ENCODE measurements at places on chromosomes 1 and 21.

- no peak for DNase-seq
These were observed 109.0 kb downstream of the HIVEP3 start for GRCh38 chr1:41809692-41810091.

- no peak for DNase-seq
These were observed 41.3 kb downstream of the ICOSLG start for GRCh38 chr21:44199448-44199847.

DNA sequence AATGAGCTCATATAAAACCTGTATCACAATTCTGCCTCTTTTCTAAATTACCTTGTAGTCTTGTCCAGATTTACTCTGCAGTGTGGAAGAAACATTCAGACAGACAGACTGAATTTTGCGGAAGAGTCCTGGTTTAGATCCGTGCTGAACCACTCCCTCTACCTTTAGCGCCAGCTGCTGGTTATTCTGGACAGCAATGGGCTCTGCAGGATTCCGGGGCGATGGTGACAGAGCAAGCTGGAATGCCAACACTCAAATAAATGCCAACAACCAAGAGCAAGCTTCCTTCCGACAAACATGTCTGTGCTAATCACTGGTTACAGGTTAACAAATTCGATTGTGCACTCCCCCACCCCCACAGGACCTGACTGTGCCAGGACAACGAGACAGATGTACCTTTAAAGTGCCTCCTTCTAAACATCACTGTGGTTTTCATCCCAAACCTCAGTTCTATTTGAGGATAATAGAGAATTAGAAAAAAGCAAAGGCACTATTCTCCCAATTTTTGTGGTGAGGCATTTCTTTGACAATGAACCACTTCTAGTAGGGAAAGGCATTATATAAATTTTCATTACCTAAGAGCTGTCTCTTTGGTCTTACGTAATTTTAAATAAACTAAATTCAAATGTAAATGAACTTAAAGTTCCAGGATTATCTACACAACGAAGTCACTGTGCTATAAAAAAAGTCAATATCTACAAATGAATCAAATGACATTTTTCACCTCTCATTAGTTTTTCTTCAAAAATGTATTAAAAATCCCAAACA is 90.4 kb downstream of the INTS7 start:
- DNase-seq = no peak

DNA sequence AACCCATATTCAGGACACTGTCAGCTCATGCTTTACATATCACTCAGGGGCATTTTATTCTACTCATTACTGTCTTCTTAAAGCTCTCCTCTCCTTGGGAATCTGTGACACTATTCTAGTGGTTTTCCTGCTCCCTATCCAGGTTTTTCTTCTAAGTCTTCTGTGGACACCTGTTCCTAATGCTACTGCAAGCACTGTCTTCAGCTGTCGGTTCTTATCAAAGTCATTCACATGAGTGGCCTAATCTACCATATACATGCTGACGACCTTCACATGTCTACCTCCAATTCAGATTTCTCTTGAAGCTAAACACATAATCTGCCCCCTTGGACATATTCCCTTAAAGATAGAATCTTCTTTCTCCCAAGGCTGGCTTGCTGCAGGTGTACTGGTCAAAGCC is 39.8 kb upstream of the PRRX1 start:
- DNase-seq = no peak

- no peak for DNase-seq
These were observed 349.5 kb downstream of the TGFB2 start for GRCh38 chr1:218694636-218695035.

- DNase-seq = no peak
These were observed 21.8 kb downstream of the CYP4B1 start for GRCh38 chr1:46820560-46821060.

GRCh38 chr1:216045400-216045799 is 377.8 kb downstream of the USH2A start:
- no peak for DNase-seq

GRCh38 chr1:14742181-14742980 is 143.9 kb downstream of the KAZN start:
- no peak for DNase-seq

DNA sequence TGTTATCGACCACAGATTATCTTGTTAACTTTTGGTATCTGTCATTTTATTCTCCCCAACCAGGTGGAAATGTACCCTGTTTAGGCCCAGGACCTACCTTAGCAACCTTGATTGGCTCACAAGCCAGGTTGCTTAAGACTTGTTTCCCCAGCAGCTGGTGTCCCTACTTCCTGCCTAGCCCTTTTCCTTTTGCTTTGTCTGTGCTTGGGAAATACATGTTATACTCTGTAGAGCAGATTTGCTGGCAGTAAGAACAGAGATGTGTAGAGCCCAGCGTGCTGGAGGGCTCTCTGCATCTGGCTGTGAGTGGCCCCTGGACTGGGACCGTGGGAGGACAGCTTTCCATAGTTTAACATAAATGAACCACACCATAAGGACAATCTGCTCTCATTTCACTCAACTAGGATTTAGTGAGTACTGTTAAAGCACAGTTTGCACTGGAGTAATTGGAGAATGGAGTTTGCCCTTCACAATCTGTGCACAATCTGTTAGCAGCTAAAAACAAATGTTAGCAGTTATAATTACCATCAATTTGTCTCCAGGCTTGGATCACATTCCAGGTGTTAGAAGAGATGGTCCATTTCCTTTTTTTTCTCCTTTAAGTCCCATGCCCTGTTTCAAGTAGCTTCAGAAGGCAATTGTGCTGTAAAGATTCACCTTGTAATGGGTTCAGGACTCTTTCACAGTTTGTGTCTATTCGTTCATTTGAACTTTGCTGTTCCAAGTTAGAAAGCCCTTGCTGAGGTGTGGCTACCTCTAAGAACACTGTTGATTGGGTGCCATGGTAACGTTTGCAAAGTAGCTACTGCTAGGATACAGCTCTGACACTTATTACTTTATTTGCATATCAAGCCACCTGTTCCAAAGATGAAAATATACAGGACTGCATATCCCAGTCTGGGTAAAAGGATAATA is at the start of gene APOBEC4:
APOBEC4 (minus strand) TSS at position 770 of the 915 bp plus-strand sequence. CDS start 4,535 bp downstream, outside the sequence.
- DNase-seq = peak; percentile 20

Data from CD4-positive, alpha-beta T cell treated with Interleukin-12 subunit alpha and Interleukin-12 subunit beta, for 1 hour (primary cell).